ENCODE measurements at places on chromosomes 11 and 22. TPM values are rescaled to one million over a fixed set of nuclear protein-coding genes. Genes with fewer than 3 reads are reported as not detected.

DNA sequence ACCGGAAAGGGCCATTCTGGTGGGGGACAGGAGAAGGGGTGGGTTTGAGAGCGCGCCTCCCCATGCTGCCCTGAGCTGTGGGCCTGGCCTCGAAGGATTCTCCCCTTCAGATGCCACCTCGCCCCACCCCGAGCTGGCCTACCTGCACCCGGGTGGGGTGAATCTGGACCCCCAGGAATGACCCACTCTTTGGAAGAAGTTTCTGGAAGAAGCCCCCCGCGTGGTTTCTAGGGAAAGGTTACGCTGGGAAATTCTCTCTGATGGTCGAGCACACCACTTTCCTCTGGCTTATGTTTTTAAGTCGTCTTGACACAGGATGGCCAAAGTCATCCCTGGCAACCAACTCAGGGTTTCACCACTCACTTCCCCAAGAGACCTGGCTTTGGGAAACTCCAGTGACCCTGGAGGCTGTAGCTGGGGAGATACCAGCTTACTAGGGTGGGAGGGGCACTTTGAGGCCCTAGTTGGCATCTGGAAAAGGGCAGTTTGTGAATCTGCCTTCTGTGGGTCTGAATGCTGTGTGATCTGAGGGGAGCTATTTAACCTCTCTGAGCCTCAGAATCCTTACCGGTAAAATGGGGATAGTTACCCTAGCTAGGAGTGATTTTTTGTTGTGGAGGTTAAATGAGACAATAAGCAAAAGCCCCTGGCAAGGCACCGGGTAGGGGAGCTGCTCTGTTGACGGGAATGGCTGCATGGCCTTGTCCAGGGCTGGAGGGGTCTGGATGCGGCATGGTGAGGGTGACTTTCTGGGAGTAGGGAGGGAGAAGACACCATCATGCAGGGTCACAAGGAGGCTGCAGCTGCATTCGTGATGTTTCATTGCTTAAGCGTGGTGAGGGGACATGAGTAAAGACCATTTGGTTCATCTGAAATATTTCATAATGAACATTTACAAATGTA lies 45.3 kb upstream of the ACCSL start:
- H3K4me1 ChIP-seq = no peaks in the 10 kb centered on the region
- H3K27ac ChIP-seq = no peak overlapping the region
- peak; percentile 18 for DNase-seq
- no peaks in the 10 kb centered on the region for H3K27me3 ChIP-seq
- no peaks in the 10 kb centered on the region for H3K36me3 ChIP-seq

Gene PRG3
- not detected for total RNA-seq

Gene MUC15
- total RNA-seq = 0.70 TPM

DNA sequence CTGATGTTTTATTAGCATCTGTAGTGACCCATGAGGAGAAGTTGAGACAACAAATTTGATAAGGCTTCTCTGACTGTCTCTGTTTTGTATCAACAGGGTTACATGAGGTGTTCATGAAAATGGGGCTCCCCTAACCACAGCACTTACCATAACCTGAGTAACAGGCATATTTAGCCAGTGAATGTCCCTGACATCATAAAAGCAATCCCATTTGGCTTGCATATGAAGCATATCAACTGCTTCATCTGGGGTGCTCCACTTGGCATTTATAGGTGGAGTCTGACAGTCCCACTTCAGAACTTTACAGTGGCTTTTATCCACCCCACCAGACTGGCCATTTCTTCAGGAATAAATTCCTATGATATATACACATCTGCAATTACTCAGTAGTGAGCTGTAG lies 257.6 kb downstream of the LUZP2 start:
- no peaks in the 10 kb centered on the region for H3K36me3 ChIP-seq
- no peak overlapping the region for H3K27ac ChIP-seq
- H3K4me3 ChIP-seq = no peak overlapping the region
- no peaks in the 10 kb centered on the region for H3K27me3 ChIP-seq

Gene MS4A7
- total RNA-seq = not detected

- H3K4me1 ChIP-seq = peaks cover 38% of the 10 kb centered on the region
- no peak overlapping the region for H3K27ac ChIP-seq
- peaks cover 1% of the 10 kb centered on the region for H3K36me3 ChIP-seq
- no peak overlapping the region for H3K4me3 ChIP-seq
These were observed 2.3 kb downstream of the SMTN start for GRCh38 chr22:31083377-31083768.

- peaks cover 11% of the 10 kb centered on the region for H3K4me1 ChIP-seq
- no peaks in the 10 kb centered on the region for H3K27me3 ChIP-seq
- H3K4me3 ChIP-seq = no peak overlapping the region
- H3K27ac ChIP-seq = no peak overlapping the region
These were observed 1.0 kb upstream of the MAPK12 start for GRCh38 chr22:50262460-50262911.

Gene FGF4
- total RNA-seq = not detected

Gene LGALS1
- 4.8 TPM for total RNA-seq

Gene GAL3ST1
- 8.9 TPM for total RNA-seq

Gene CARD18
- not detected for total RNA-seq

Gene PHRF1
- total RNA-seq = 46.8 TPM

Gene SPDYC
- total RNA-seq = not detected

DNA sequence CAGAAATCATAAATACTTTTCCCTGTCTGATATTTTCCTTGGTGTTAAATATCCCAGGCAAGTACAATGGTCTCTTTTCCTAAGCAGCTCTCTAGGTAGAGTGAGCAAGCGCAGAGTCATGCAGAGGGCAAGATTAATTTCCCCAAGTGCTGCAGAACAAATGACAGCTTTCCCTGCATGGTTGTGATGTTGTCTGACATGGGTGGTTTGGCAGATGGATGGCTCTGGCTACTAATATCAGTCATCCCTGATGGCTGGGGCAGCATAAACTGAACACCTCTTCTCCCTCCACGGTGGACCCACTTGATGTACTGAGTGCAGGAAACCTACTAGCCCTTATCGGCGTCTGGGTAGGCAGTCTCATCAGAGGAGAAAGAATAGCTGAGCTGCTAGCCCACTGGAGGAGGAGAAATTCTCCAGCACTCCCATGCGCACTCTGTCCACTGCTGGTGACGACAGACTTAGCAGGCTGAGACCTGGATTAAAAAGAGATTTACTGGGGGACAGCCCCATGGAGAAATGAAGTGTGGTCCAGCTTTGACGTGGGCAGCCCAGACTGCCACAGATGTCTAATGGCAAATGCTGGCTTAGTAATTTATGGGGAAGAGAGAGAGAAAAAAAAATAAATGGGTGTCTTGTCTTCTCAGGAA lies 202.9 kb downstream of the DBX1 start:
- no peak overlapping the region for H3K4me3 ChIP-seq
- no peak for DNase-seq
- no peaks in the 10 kb centered on the region for H3K36me3 ChIP-seq
- H3K27me3 ChIP-seq = no peaks in the 10 kb centered on the region
